Glutamatergic neuron (in vitro differentiated cells): ENCODE measurements at places on chromosomes 16 and 17.
A peak's percentile ranks its signal among the peaks of the same experiment; 100 is the strongest.

DNA sequence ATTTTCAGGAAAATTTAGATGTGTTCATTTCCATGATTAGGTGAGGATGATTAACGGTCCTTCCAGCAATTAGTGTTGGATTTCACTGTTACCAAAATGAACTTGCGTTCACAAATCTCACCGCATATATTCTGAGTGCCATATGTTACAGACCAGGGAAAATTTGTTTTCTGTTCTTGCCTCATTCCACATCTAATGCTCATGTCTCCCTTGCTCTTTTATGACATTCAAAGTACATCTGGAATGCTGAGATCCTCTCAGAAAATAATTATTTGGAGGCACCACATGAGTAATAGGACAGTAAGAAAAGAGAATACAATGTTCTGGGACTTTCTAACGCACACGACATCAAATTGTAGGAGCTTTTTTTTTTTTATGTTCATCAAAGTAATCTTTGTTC is 406.5 kb downstream of the SHISA9 start:
- no peaks in the 10 kb centered on the region for H3K36me3 ChIP-seq

DNA sequence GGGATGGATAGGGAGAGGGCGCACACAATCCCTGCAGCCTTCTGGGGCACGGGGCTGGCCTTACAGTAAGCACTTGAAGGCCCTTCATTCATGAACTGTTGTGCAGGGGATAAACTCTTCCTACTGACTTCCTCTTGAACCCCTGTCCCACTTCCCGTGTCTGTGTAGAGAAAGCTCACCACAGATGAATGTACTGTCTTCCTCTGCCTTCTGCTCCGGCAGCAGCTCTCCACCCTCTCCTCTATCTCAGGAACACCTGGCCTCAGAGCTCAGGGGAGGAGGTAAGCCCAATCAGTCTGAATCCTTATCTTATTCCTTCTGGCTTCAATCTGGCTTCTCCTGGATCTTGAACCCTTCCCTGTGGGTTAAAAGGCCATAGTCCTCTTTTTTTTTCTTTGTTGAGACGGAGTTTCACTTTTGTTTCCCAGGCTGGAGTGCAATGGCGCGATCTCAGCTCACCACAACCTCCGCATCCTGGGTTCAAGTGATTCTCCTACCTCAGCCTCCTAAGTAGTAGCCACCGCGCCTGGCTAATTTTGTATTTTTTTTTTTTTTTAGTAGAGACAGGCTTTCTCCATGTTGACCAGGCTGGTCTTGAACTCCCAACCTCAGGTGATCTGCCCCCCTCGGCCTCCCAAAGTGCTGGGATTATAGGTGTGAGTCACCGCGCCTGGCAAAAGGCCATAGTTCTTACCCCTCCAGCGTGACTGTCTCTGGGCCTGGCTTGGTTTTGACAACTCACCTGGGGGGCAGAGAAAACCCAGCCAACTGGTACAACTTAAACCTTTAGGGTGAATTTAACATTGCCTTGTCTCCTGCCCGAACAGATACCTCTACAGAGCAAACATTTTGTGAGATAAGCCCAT is 7.2 kb upstream of the SLC52A1 start:
- H3K4me3 ChIP-seq = no peak overlapping the region
- H3K27ac ChIP-seq = no peak overlapping the region
- H3K27me3 ChIP-seq = no peaks in the 10 kb centered on the region
- no peaks in the 10 kb centered on the region for H3K4me1 ChIP-seq
- peaks cover 6% of the 10 kb centered on the region for H3K36me3 ChIP-seq

- no peak for DNase-seq
- no peak overlapping the region for H3K27ac ChIP-seq
- H3K36me3 ChIP-seq = no peaks in the 10 kb centered on the region
- no peak overlapping the region for H3K4me3 ChIP-seq
These were observed 2.9 kb downstream of the KPNB1 start for GRCh38 chr17:47652570-47652969.

DNA sequence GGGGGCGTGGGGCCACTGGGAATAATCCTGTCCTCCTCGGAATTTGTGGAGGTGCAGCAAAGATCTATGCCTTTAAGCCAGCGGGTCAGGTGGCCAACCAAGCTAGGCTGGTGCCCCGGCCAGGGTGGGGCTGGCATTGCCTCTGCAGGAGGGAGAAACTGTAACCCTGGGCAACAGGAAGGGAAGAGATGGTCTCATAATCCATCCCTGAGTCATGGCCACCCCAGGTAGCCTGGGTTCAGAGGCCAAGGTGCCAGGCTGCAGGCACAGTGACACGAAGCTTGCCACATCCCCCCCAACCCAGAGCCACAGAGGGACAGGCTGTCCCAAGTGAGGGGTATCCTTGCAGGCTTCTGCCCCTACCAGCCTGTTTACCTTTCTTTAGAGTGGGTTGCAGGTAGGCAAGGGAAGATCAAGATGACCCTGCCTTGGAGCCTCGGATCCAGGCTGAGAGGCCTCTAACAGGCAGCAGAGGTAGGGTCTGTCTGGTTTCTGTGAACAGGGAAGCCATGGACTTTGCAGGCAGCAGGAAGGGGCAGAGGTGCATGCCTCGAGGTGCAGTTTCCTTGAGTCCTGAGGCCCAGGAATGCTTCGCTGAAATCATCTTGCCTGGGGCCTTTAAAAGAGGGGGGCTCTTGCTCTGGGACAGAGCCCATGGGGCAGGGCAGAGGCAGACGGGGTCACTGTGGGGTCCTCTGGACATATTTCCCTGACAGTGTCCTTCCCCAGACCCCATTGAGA is 4.0 kb downstream of the LASP1 start:
- H3K27ac ChIP-seq = no peak overlapping the region
- peaks cover 16% of the 10 kb centered on the region for H3K27me3 ChIP-seq
- H3K4me3 ChIP-seq = no peak overlapping the region
- peaks cover 12% of the 10 kb centered on the region for H3K4me1 ChIP-seq
- DNase-seq = no peak
- peaks cover 6% of the 10 kb centered on the region for H3K36me3 ChIP-seq

DNA sequence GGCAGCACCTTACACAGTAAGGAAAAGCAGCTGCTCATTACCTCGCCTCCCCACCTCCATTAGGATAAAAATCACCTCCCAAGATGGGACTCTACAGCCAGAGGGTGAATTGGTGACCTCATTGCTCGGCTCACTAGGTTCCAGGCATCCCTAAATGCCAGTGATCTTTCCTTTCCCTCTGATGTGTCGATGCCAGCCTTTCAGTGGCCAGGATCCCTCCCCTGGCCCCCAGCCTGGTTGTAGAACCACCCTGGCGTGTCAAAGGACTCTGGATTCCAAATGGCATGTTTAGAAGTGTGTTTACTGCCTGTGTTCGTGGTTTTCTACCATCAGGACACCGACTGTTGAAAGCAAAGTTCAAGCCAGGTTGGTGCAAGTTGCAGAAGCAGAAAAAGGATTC is 72.1 kb upstream of the LYRM9 start:
- H3K4me3 ChIP-seq = no peak overlapping the region
- no peak for DNase-seq
- H3K4me1 ChIP-seq = peaks cover under 1% of the 10 kb centered on the region
- no peak overlapping the region for H3K27ac ChIP-seq
- no peaks in the 10 kb centered on the region for H3K36me3 ChIP-seq
- peaks cover 6% of the 10 kb centered on the region for H3K27me3 ChIP-seq

- H3K27me3 ChIP-seq = no peaks in the 10 kb centered on the region
- peaks cover 7% of the 10 kb centered on the region for H3K4me1 ChIP-seq
- no peak for DNase-seq
- no peak overlapping the region for H3K27ac ChIP-seq
These were observed 22.3 kb upstream of the MPO start for GRCh38 chr17:58302919-58303585.

DNA sequence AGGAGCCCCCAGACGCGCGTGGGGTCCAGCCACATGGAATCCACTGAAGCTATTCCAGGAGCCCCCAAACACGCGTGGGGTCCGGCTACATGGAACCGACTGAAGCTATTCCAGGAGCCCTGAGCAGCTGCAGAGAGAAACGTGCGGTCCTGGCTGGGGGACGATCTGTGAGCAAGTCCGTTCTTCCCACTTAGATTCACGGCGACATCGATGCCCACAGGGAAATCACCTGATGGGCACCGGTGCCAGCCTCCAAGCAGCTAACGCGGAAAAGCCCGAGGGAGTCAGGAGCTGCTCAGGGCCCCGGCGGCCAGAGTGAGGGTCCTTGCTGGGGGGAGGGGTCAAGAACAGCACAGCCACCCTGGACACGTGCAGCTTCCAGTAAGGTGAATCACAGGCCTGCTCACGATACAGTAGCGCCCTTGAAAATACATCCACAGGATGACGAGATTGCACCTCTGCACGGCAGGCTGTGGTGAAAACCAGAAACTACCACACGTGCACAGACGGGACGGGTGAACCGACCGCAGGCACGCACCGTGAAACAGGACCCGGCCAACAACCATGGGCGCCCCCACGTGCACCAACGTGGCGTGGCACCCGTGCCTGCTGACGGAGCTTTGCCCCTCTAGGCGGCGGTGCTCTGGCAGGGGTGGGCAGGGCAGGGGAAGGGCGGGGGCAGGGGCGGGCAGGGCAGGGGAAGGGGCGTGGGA is 77.7 kb upstream of the GNG13 start:
- no peak overlapping the region for H3K27ac ChIP-seq
- peaks cover 4% of the 10 kb centered on the region for H3K27me3 ChIP-seq
- no peak overlapping the region for H3K4me3 ChIP-seq
- H3K36me3 ChIP-seq = peaks cover 17% of the 10 kb centered on the region

GRCh38 chr16:3610698-3611145 is 684 bp downstream of the SLX4 start:
- no peaks in the 10 kb centered on the region for H3K36me3 ChIP-seq
- H3K4me1 ChIP-seq = peaks cover 12% of the 10 kb centered on the region
- no peak for DNase-seq
- H3K4me3 ChIP-seq = peak overlapping the region; percentile 94
- peaks cover 6% of the 10 kb centered on the region for H3K27me3 ChIP-seq

GRCh38 chr16:88912556-88912955 is 46.1 kb upstream of the PABPN1L start:
- H3K4me1 ChIP-seq = peaks cover 34% of the 10 kb centered on the region
- peak overlapping the region; percentile 83 for H3K27ac ChIP-seq
- H3K36me3 ChIP-seq = peaks cover 12% of the 10 kb centered on the region
- H3K27me3 ChIP-seq = peaks cover 19% of the 10 kb centered on the region

- no peak for DNase-seq
- peaks cover 12% of the 10 kb centered on the region for H3K27me3 ChIP-seq
- H3K36me3 ChIP-seq = no peaks in the 10 kb centered on the region
- no peak overlapping the region for H3K4me3 ChIP-seq
- no peak overlapping the region for H3K27ac ChIP-seq
These were observed 17.1 kb upstream of the TNS4 start for GRCh38 chr17:40518401-40519088.

GRCh38 chr17:64009571-64010402 is 10.6 kb downstream of the ICAM2 start:
- no peak for DNase-seq
- H3K36me3 ChIP-seq = no peaks in the 10 kb centered on the region
- peaks cover 2% of the 10 kb centered on the region for H3K27me3 ChIP-seq
- H3K4me1 ChIP-seq = no peaks in the 10 kb centered on the region
- no peak overlapping the region for H3K4me3 ChIP-seq
